ENCODE measurements at places on chromosomes 3 and 15.

- DNase-seq: no peak
Measured at GRCh38 chr3:150059729-150060128, 89.0 kb upstream of the PFN2 start.

- DNase-seq: no peak
Measured at GRCh38 chr3:38576526-38577370, 72.7 kb downstream of the SCN5A start.

DNA sequence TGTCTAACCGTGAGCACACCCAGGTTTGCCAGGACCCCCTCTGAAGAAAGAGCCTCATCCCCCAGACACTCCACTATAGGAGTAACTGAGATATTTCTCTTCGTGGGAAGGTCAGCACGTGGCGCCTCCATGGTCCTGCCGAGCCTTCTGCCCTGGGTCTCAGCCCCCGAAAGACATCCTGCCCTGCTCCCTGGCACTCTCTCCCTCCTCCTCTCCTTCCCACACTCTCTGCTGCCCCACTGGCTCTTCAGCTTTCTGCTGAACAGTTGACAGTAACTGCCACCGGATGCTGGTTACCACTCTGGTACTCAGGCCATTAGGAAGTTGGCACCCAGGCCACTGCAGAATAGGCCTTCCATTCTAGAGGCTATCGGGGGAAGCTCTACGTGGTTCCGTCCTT, 185.2 kb downstream of the UACA start:
- DNase-seq: no peak

DNA sequence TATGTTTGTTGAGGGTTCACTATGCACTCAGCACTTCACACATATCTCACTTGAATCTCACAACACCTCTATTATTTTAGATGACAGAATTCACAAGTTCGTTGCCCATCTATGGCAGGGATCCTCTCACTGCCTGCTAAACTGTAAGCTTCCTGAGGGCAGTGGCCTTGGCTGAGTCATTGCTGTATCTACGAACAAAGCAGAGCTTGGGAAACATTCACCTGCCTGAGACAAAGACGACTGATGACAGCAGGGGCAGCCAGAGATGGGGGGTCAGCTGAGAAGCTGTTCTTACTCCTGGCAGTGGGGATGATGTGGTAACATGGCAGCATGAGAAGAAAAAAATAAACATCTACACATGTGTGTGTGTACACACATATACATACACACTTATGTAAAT, 125.5 kb upstream of the NMNAT3 start:
- DNase-seq: no peak

DNA sequence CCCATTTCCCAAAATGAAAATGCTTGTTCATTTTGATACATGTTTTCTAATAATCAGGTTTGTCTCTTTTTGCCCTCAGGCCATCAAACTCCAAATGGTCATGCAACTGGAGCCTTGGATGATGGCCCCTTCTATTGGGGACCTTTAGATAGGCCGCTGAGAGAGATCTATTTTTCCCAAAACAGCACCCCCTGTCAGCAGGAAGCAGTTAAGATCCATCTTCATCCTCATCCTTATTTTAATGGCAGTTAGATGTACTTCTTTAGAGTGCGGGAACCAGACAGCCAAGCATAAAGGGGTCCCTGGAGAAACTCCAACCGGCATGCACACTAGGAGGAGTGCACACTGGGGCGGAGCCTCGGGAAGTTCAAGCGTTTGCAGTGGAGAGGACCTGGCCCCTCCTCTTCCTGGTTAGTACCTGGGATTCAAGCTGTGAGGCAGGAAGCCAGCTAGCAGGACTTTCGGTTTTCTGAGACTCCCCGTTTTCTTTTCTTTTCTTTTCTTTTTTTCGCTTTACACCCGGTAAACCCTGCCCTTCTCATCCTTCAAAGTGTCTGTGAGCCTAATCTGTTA, 31.9 kb upstream of the STRIT1 start:
- DNase-seq: no peak

DNA sequence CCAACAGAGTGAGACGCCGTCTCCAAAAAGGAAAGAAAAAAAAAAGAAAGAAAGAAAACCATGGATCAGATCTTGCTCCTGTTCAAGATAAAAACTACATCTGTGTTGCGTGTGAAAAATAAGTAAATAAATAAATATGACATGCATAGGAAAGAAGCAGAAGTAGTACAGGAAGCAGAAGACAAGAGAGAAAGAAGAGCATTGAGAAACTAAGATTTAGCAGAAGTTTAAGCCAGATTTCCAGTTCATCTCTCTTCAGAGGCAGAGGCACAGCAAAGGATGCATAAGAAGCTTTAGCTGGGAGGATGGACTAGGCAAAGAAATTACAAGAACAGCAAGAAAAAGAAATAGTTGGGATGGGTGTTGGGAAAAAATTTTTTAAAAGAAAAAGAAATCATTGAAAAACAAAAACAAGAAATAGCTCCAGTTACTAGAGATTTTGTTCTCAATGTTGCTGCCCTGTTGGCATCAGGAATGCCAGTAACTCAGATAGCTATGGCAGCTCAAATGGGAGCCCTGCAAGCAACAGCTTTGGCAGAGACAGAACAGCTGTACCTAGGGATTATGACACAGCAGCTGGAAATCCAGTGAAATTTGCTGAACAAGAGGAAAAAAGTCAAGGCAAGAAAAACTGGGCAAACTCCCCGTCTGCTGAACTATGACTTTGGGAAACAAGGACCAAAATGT, 17.3 kb downstream of the AP3S2 start:
- DNase-seq: no peak

DNA sequence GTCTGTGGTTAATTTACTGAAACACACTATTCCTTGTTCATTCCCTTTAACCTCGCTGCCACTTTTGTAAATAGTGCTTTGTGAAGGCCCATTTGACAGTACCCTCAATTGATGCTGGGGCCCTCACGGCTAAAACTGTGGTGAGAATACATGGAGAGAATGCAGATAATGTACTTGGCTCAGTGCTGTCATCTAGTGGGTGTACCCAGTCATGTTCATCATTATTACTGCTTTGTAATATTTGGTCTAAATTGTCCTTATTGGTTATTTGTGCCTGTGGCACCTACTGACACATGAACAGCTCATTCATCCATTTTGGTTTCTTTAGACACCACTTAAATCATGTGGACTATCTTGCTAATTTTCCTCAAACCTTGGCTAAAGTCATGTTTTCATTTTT, 543.6 kb downstream of the EDEM1 start:
- DNase-seq: no peak

GRCh38 chr3:183968666-183969245, 48.9 kb downstream of the ABCC5 start:
- no peak for DNase-seq

DNA sequence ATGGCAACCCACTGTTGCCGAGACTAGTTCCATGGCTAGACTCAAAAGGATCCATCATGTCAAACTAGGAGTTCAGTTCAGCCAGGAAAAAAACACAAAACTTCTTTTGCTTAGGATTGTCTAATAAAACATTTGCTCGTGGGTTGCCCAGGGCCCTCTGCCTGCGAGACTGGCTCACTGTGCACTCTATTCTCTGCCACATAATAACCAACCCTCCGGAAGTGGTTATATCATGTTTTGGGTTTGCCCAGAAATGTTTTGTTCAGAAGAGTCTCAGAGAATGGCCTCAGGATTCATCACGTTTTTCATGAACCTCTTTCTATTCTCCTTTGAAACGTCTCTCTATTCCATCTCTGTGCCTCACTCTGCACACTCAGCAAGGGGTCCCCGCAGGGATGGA, 216.1 kb downstream of the SV2B start:
- no peak for DNase-seq

- no peak for DNase-seq
Measured at GRCh38 chr3:51501833-51502561, 2.2 kb upstream of the DCAF1 start.

DNA sequence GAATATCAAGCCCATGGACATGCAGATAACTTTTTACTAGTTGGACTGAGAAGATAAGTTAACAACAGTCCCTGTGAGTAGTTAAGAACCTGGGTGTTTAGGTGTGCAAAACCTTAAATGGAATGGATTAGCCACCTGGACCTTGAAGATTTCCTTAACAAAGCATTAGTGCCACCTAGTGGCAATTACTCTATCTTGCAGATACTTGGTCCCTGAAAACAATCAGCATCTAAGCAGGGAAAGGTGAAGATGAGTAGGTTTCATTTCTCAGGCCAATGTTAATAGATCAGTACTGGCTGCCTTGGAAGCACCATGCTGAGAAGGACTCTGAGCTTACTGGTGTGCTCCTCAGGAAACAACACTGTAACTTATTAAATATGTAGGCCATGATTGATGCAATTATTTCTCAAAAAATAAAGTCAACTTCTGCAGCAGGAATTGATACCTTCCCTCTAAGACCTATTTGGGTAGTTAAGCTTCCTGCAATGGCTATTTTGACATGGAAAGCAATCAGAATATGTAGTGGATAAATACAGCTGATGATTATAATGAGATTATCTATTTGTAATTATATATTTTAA, 329.4 kb downstream of the TBC1D5 start:
- DNase-seq: no peak

DNA sequence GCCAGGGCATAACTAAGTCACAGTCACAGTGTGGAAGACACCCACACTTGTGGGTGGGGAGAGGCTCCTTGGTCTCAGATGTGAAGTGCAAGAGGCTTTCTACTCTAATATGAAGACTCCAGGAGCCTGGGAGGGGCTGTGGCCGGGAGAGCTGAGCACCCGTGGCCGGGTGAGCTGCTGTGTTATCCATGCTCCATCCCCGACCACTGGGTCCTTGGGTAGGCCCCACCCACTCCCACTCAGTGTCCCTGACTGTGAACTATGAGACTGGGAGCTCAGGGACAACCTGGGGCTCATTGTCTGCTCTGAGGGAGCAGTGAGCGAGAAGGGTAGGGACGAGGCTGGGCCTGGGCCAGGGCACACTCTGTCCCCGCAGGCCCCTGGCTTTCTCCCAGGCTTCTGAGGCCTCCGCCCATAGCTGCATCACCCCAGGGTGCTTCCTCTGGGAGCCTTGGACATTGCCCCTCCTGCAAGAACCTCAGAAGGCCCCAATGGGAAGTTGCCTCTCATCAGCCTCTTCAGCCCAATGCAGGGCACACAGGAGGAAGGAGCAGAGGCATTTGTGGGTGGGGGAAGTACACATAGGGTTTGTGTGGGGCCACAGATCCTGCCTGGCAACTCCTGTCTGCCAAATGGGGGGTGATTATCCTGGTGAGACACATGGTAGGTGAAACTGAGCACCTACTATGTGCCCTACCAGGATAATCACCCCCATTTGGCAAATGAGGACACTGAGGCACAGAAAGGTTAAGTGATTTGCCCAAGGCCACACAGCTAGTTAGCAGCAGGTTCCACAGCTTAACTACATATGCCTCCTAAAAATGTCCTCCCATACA, 2.4 kb downstream of the ANPEP start:
- no peak for DNase-seq

- DNase-seq: no peak
Measured at GRCh38 chr15:92979011-92979701, 79.0 kb downstream of the CHD2 start.

DNA sequence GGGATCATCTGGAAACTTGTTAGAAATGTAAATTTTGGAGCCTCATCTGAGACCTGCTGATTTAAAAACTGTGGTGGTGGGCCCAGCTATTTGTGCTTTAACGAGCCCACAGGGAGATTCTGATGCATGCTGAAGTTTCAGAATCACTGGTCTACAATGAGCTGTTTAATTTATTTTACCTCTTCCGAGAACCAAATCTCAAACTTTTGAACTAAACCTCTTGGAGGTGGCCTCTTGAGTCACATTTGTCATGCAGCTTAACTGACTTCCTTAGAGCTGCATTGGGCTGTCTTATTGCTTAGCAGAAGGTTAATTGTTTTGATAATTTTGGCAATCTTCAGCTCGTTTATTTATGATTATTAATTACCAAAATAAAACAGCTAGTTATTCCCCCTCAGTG, 112.1 kb upstream of the NPHP3 start:
- no peak for DNase-seq

- no peak for DNase-seq
Measured at GRCh38 chr3:49720855-49721595, 1.5 kb upstream of the AMIGO3 start.

- DNase-seq: no peak
Measured at GRCh38 chr15:85010386-85011159, 28.9 kb downstream of the PDE8A start.

GRCh38 chr3:71690341-71690841, 34.8 kb downstream of the EIF4E3 start:
- peak; percentile 88 for DNase-seq

- no peak for DNase-seq
Measured at GRCh38 chr3:86984271-86984670, 6.7 kb downstream of the VGLL3 start.

DNA sequence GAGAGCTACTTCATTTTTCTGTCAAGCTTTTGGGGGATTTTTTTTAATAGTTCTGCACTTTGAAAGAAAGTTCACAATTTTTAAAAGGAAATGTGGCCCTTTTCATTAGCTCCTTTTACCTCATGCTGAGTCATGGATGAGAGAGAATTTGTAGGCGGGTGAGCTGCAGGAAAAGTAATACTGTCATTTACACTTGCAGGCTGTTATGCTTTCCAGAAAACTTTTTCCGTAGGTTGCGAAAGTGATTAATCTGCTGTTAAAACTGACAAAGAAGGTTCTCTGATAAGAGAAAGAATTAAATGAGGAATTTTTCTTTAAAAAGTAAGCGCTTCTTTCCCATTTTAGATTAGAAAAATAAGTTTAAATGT, 430.2 kb downstream of the LPP start:
- no peak for DNase-seq

GRCh38 chr3:40511031-40511718, 5.3 kb downstream of the ZNF620 start:
- DNase-seq: no peak

DNA sequence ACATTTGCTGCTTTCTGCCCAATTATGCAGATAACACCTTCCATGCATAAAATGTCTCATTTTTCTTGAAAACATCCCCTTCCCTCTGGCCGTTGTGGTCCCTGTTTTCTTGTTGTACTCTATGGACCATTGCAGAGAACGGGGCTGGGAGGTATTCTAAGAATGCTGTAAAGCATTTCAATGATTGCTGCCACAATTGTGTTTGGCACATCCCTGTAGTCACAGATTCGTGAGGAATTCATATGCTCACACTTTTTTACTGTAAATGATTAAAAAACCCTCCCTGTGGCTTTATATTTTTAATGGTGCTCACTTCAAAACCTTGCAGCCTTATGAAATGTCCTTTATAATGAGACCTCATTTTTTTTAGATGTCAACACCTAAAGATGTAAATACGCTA, 207.2 kb upstream of the GBE1 start:
- DNase-seq: no peak

- no peak for DNase-seq
Measured at GRCh38 chr15:74167891-74168331, 5.6 kb upstream of the ISLR start.

DNA sequence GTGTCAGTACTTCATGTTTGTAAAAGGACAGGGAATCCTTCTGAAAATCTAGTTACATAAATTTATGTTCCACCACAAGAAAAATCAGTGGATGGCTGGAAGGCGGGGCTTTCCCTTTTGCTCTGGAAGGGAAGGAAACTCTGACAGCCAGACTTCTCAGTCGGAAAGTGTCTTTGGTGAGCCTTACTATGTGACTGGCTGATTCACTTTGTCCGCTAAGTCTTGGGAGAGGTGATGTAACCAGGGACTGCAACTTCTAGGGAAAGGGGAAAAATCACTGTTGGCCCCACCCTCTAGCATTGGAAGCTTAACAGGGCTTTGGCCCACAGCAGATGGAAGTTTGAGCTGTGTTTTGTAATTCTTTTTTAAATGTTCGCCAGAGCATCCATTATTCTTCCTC, 281.4 kb upstream of the CTDSPL start:
- no peak for DNase-seq

- DNase-seq: no peak
Measured at GRCh38 chr3:184742676-184743135, 30.8 kb upstream of the MAGEF1 start.

GRCh38 chr3:156252656-156253055, 132.3 kb downstream of the KCNAB1 start:
- DNase-seq: no peak

GRCh38 chr3:150076443-150076842, 105.7 kb upstream of the PFN2 start:
- no peak for DNase-seq

Data from GM04503 (cell line).